ENCODE measurements at places on chromosomes 1 and 21. TPM values are rescaled to one million over a fixed set of nuclear protein-coding genes. Genes with fewer than 3 reads are reported as not detected.

GRCh38 chr1:39845569-39846566 is 37.4 kb downstream of the TRIT1 start:
- DNase-seq: peak; percentile 40

DNA sequence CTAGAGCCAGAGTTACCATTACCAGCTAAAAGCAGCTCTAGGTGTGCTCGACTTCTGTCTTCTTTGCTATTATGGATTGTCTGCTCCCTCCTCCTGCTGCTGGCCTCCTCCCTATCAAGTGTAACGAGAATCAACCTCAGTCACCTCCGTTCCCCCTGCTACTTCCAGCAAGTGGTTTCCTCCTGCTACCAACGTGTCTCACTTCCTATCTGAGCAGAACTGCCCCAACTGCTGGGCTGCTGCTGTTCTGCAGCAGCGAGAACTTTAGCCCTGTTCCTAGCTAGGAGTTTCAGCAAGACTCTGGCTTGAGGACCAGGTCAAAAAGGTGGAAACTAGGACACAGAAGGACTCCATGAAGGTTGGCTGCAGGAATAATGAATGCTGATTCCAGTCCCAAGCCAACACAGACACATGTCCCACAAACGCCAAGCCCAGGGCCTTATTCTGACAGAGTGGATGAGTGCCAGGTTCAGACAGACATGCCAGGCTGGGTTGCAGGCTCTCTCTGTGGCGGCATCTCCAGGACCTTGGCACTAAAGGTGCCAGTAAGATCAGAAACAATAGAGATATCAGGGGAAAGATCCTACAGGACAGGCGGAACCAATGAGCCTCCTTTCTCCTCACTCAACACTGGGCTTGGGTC is 46.9 kb downstream of the CD34 start:
- DNase-seq: no peak

DNA sequence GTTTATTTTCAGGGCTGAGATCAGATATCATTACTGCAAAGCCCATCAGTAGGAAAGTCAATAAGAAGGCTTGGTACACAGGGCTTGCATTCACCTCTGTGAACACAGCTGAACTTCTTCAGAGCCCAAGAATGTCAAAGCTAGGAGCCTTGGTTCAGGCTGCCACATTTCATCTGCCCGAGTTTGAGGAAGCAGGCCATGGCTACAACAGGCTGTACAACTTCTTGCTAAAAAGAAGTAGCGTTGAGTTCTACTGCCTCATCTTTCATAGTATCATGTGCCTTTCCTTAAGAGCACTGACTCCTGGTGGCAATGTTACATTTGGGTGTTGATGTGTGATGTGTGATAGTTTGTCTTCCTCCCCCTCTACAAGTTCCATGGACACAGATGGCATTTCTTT is 10.1 kb downstream of the C1orf162 start:
- no peak for DNase-seq

- no peak for DNase-seq
Observed at GRCh38 chr1:175116210-175116798, 48.7 kb downstream of the TNN start.

- DNase-seq: peak; percentile 81
Observed at GRCh38 chr1:119981986-119982815, 85.9 kb upstream of the ADAM30 start.

The C1orf232 gene
- not detected for total RNA-seq

DNA sequence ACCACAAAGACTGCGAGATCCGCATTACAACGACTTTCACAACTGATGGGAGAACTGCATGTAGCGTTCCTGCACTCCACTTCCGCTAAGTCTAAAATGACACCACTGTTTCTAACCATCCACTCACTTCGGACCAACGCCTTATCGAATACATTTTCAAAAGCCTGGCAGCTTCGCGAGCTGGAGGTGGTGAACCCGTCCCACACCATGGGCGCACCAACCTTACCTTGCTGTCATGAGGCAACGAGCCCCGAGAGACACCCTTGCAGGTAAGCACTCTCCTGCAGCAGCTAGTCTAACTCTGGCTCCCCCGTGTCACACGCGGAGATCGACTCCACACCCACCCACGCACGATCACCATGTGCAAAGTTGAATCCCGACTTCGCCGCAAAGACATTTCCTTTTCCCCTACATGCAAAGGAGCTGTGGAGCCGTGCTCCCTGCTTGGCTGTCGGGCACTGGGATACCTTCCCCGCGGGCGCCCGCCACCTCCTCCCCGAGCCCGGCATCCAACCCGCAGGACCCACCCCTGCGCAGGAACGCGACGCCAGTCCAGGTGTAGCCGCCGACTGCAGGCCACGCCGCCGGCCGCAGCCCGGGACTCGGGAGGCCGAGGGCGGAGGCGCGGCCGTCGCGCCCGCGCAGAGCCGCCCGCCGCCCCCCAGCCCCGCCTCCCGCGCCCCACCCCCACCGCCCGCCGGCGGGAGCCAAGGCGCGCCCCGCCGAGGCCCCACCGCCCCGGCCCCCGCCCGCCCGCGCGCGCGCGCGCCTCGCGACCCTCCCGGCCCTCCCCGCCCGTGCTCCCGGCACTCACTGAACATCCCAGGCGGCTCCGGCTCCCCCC is 629 bp downstream of the TAF5L start:
- peak; percentile 56 for DNase-seq

The TSTD1 gene
- 0.44 TPM for total RNA-seq

The NOL9 gene
- total RNA-seq: 25.5 TPM

- DNase-seq: no peak
Observed at GRCh38 chr21:35540950-35541638, 492.0 kb upstream of the RUNX1 start.

The KCTD3 gene
- total RNA-seq: 15.6 TPM

The NLRP3 gene
- 9.2 TPM for total RNA-seq

The NEXN gene
- 6.0 TPM for total RNA-seq

The FMN2 gene
- total RNA-seq: 19.2 TPM

The ATP6V1G3 gene
- total RNA-seq: 0.84 TPM

The OR10J1 gene
- not detected for total RNA-seq

DNA sequence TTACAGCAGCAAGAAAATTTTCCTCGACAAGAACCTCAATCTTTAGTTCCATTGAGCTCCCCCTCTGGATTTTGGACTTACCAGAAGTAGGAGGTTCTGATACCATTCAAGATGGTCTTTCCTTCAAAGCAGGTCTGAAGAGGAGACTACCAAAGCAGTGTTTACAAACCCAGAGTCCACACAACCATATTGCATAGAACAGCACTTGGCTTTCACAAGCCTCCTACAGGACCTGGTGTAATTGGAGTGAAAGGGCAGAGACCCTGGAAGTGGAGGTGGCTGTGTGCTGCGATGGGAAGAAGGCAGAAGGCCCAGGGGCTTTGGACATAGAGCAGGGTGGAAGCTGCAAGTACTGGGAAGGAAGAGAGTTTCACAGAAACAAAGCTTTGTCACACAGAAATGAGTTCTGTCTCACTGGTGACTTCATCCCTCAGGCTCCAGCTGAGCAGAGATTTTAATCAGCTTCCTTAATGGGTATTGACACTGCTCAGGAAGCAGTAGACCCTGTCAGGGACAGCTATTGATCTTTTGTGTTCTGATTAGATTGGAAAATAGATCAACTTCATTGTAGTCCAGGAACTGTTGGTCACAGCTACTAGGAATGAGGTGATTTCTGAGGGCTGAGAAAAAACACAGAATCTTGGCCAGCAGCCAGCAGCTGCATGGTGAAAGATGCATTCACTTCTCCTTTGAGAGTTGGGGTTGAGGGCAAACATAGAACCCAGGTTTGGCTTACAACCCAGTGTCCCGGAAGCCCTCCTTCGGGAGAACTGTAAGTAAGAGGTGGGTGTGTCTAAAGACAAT is 124.0 kb downstream of the SYT2 start:
- peak; percentile 63 for DNase-seq

DNA sequence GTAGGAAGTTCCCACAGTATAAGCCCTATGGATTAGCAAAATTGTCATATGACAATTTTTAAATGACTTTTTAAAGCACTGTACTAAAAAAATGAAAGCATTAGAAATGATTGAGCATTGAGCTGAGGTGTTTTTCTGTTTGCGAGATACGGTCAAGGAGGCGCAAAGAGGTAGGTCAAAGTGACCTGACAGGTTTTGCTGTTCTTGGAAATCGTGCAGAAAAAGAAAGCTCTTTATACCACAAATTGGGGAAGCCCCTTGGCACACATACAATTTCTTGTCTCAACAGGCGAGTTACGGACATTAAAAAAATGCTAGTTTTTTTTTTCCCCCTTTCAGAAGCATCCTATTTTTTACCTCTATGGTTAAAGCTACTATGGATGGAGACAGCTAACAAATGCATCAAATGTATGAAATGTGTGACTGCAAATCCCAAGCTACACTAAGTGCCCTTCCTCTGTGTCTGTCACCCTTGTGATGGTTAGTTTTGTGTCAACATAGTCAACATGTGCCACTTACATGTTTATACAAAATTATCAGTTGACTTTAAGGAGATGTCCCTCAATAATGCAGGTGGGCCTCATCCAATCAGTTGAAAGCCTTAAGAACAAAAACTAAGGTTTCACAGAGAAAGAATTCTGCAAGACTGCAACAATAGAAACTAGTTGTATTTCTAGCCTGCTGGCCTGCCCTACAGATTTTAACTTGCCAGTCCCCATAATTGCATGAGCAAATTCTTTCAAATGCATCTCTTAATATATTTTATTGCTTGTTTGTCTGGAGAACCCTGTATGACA is 29.3 kb downstream of the CRYZ start:
- DNase-seq: no peak

The LCE1D gene
- total RNA-seq: not detected

- DNase-seq: peak; percentile 24
Observed at GRCh38 chr1:52970149-52970548, 43.1 kb downstream of the SCP2 start.

The EPHA10 gene
- total RNA-seq: not detected

The UBL4B gene
- not detected for total RNA-seq

DNA sequence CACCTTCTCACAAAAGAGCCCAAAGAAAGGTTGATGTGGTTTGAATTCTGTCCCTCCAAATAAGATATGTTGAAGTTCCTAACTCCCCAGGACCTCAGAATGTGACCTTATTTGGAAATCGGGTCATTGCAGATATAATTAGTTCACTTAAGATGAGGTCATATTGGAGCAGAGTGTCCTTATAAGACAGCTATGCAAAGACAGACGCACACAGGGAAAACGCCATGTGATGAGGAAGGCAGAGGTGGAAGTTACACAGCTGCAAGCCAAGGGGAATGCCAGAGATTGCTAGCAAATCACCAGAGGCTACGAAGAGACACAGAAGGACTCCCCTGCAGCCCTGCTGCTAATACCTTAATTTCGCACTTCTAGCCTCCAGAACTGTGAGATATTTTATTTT is 5.2 kb upstream of the ABCB10 start:
- no peak for DNase-seq

DNA sequence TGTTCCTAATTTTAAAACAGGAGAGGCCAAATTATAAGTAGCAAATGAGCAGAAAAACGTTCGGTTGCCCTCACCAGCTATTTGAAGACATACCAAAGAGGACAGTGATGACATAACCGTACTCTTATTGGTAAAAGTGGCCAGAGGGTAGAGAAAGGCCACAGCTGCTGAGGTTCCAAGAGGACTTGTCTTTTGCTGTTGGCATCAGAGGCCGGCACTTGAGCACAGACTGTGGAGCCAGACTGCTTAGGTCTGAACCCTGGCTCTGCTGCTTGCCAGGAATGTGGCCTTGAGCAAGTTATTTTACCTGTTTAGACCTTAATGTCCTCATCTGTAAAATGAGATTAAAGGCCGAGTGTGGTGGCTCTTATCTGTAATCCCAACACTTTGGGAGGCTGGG is 14.9 kb downstream of the ETV3L start:
- DNase-seq: no peak

The DENND2D gene
- 10.2 TPM for total RNA-seq

- no peak for DNase-seq
Observed at GRCh38 chr1:212983482-212983881, 32.2 kb downstream of the ANGEL2 start.

The VHLL gene
- total RNA-seq: not detected

- DNase-seq: no peak
Observed at GRCh38 chr1:169044971-169045370, 61.5 kb upstream of the ATP1B1 start.

The ANGPTL7 gene
- total RNA-seq: 0.22 TPM

DNA sequence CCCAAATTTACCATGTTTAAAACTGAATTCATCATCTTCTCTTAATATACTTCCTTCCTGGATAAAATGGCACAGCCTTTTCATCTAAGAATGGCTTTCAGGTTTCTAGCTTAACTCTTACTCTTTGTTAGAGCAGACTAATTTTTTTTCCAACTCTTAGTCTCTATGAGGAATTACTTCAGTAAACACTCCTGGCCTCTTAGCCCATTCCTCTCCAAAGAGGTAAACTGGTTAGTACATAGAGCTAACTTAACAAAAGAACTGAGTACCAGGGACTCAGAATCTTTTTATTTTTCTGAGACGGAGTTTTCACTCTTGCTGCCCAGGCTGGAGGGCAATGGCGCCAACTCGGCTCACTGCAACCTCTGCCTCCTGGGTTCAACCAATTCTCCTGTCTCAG is 21.1 kb downstream of the FOXJ3 start:
- DNase-seq: no peak
